Activated CD4-positive, alpha-beta T cell treated with anti-CD3 and anti-CD28 coated beads for 36 hours (primary cell): ENCODE measurements at places on chromosomes 2 and 18. TPM values are rescaled to one million over a fixed set of nuclear protein-coding genes. Genes with fewer than 3 reads are reported as not detected.
A peak's percentile ranks its signal among the peaks of the same experiment; 100 is the strongest.

Gene ALLC
- not detected for total RNA-seq

DNA sequence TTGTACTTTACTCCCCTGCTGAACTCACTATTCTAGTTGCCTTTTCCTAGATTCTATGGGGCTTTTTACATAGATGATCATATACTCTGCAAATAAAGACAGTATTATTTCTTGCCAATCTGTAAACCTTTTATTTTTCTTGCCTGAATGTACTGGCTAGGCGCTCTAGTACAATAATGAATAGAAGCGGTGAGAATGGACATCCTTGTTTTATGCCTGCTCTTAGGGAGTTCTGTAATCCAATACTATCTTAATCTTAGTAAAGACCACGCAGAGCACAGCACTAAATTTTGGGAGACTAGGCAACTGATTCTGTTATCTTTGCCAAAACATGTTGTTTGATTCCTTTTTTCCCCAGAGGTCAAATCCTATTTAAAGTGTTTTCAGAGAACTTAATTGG lies 7.0 kb downstream of the KRCC1 start:
- H3K27me3 ChIP-seq: no peaks in the 10 kb centered on the region
- H3K4me1 ChIP-seq: peaks cover 52% of the 10 kb centered on the region
- H3K4me3 ChIP-seq: no peak overlapping the region
- H3K36me3 ChIP-seq: peaks cover 35% of the 10 kb centered on the region
- DNase-seq: no peak

Gene PTPRN
- 0.43 TPM for total RNA-seq

DNA sequence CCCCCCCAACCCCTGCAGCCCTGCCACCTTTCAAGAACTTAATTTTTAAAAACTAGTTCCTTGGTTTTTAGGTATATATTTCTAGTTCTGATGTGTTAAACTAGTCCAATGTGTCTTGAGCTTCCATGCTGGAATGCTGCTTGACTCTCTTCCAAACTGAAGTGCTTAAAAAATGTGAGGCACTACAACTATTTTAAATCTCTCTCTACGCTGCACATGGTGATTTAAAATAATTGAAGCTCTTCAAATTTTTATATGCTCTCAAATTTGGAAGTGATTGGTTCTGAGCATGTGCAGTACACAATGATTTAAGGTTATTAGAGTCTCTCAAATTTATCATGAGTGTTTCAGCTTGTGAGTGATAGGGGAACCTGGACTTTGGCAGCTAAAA lies 192.6 kb upstream of the ZEB2 start:
- no peak overlapping the region for H3K27ac ChIP-seq
- H3K4me3 ChIP-seq: no peak overlapping the region

Gene INO80B
- 24.2 TPM for total RNA-seq

Gene AGXT
- not detected for total RNA-seq

- DNase-seq: no peak
- no peaks in the 10 kb centered on the region for H3K36me3 ChIP-seq
- no peak overlapping the region for H3K4me3 ChIP-seq
- no peak overlapping the region for H3K27ac ChIP-seq
Measured at GRCh38 chr2:142504754-142505153, 372.7 kb upstream of the KYNU start.

DNA sequence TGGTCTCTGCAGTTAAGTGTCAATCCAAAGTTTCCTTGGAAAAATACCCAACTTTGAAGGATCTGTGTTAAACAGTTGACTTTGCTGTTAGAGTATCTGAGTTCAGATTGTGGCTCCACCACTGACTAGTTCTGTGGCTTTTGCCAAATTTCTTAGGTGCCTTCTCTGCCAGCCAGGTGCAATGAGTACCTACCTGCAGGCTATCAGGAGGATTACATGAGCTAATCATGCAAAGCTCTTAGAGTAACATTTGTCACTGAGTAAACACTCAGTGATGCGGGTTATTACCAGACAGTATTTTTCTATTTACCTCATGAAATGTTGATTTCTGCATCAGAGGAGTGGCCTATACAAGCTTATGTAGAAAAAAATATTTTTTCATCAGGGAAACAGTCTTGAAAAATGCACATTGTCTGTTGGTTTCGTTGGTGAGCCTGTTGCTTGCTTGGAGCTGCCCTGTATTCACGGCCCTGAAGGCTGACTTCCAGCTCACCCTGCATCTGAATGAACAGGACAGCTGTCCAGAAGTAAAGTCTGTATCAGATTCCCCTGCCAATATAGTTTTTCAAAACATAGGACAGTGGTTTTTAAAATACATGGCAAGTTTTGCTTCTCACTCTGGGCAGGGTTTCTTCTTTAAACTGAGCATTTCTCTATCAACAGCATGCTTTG lies 235.1 kb downstream of the CDCA7 start:
- H3K36me3 ChIP-seq: peaks cover 4% of the 10 kb centered on the region
- H3K4me3 ChIP-seq: no peak overlapping the region
- peaks cover 17% of the 10 kb centered on the region for H3K27me3 ChIP-seq
- H3K27ac ChIP-seq: no peak overlapping the region
- no peaks in the 10 kb centered on the region for H3K4me1 ChIP-seq

- H3K36me3 ChIP-seq: no peaks in the 10 kb centered on the region
- H3K4me3 ChIP-seq: no peak overlapping the region
- H3K4me1 ChIP-seq: peaks cover 16% of the 10 kb centered on the region
- no peaks in the 10 kb centered on the region for H3K27me3 ChIP-seq
- no peak overlapping the region for H3K27ac ChIP-seq
- no peak for DNase-seq
Measured at GRCh38 chr2:109330056-109330455, 201.1 kb downstream of the SH3RF3 start.

GRCh38 chr2:72731116-72731515 lies 94.7 kb downstream of the EXOC6B start:
- H3K27me3 ChIP-seq: no peaks in the 10 kb centered on the region
- no peak for DNase-seq
- H3K4me1 ChIP-seq: no peaks in the 10 kb centered on the region
- peaks cover 1% of the 10 kb centered on the region for H3K36me3 ChIP-seq
- no peak overlapping the region for H3K4me3 ChIP-seq
- H3K27ac ChIP-seq: no peak overlapping the region

DNA sequence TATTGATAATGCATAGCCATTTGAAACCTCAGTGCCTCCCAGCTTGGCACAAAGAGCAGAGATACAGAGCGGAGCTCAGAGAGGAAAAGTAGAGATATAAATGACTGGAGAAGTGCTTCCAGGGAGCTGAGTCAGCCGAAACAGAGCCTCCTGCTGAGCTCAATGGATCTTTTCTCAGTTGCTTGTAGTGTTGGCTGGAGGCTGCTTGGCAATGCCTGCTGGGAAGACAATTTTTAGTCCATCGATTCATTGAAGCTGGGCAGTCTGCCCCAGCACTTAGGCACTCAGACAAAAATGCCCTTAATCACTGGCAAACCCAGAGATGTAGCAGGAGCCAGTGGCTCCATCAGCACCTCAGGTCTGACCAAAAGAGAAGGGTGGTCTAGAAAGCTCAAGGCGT lies 81.3 kb upstream of the SETBP1 start:
- peaks cover 14% of the 10 kb centered on the region for H3K27me3 ChIP-seq
- no peak overlapping the region for H3K4me3 ChIP-seq
- H3K4me1 ChIP-seq: peaks cover 11% of the 10 kb centered on the region
- no peaks in the 10 kb centered on the region for H3K36me3 ChIP-seq
- no peak overlapping the region for H3K27ac ChIP-seq
- DNase-seq: no peak

Gene RAPGEF4
- total RNA-seq: 0.50 TPM

- no peaks in the 10 kb centered on the region for H3K27me3 ChIP-seq
- H3K36me3 ChIP-seq: peaks cover 29% of the 10 kb centered on the region
- DNase-seq: no peak
- H3K4me1 ChIP-seq: peaks cover 9% of the 10 kb centered on the region
- no peak overlapping the region for H3K4me3 ChIP-seq
- no peak overlapping the region for H3K27ac ChIP-seq
Measured at GRCh38 chr18:77016936-77017335, 115.6 kb downstream of the MBP start.

DNA sequence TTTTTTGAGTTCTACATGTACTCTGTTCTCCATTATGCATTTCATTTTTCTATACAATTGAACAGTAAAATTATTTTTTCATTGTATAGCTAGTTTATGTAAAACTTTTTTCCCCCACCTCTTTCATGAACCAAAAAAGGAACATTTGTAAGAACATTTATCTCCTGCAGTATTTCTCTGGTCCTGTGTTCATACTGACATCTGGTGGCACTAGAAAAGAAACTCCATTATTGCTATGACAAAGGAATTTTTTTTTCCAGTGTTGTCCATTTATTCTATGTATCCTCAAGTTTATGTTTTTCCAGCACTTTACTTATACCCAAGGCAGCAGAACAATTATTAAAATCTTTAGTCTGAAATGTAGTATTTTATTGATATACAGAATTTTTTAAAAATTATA lies 27.4 kb upstream of the CHAC2 start:
- peaks cover 14% of the 10 kb centered on the region for H3K4me1 ChIP-seq
- no peak for DNase-seq
- no peaks in the 10 kb centered on the region for H3K27me3 ChIP-seq

GRCh38 chr2:96407041-96407918 lies 71.7 kb downstream of the NCAPH start:
- H3K4me3 ChIP-seq: no peak overlapping the region
- peak overlapping the region; percentile 87 for H3K27ac ChIP-seq
- H3K27me3 ChIP-seq: no peaks in the 10 kb centered on the region
- peak; percentile 83 for DNase-seq

- no peaks in the 10 kb centered on the region for H3K27me3 ChIP-seq
- H3K36me3 ChIP-seq: no peaks in the 10 kb centered on the region
- H3K27ac ChIP-seq: no peak overlapping the region
- no peak for DNase-seq
- no peaks in the 10 kb centered on the region for H3K4me1 ChIP-seq
Measured at GRCh38 chr18:52824126-52824525, 484.1 kb downstream of the DCC start.

Gene PCARE
- not detected for total RNA-seq

- no peak for DNase-seq
- H3K4me3 ChIP-seq: no peak overlapping the region
- peaks cover 28% of the 10 kb centered on the region for H3K4me1 ChIP-seq
- no peak overlapping the region for H3K27ac ChIP-seq
Measured at GRCh38 chr2:112239862-112240261, 15.0 kb downstream of the ZC3H8 start.

DNA sequence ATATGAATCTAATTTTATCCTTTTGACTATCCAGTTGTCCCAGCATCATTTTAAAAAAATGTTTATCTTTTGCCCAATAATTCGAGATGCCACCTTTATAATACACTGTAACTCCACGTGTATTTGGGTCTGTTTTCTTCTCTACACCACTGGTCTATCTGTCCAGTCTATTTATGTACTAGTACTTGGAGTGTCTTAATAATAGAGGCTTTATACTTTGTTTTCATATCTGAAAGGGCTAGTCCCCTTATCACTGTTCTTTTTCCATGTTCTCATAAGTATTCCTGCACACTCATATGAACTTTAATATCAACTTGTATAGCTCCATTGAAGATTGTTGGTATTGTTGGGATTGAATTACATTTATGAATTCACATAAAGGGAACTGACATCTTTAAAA lies 101.1 kb upstream of the RMP24 start:
- DNase-seq: no peak
- no peak overlapping the region for H3K4me3 ChIP-seq
- H3K4me1 ChIP-seq: no peaks in the 10 kb centered on the region
- no peaks in the 10 kb centered on the region for H3K27me3 ChIP-seq

Gene LRRC30
- not detected for total RNA-seq

DNA sequence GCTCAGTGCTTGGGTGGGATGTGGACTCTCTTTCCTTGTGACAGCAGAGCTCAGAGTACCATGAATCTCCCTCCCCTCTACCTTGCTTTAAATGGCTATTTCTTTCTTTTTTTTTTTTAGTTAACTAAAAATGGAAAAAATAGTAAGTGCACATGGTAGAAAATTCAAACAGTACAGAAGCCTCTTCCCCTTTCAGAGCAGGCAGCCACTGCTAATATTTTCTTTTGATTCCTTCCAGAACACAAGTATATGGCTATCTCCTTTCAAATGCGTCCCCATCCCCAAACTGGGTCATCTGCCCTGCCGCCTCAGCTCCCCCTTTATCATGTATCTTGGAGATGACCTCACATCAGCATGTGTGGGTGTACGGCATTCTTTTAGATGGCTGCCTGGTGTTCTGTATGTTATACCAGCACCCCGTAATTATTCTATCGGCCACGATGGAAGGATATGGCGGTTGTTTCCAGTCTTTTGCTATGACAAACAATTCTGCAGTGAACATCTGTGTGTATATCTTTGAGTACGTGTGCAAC lies 70.5 kb upstream of the DLX2 start:
- H3K27me3 ChIP-seq: peaks cover 4% of the 10 kb centered on the region
- H3K27ac ChIP-seq: no peak overlapping the region
- no peak for DNase-seq

- H3K4me1 ChIP-seq: no peaks in the 10 kb centered on the region
- H3K4me3 ChIP-seq: no peak overlapping the region
- H3K27ac ChIP-seq: no peak overlapping the region
- DNase-seq: no peak
- H3K27me3 ChIP-seq: peaks cover 2% of the 10 kb centered on the region
Measured at GRCh38 chr2:40435426-40436092, 16.3 kb downstream of the SLC8A1 start.

Gene ANO7
- 2.1 TPM for total RNA-seq

- no peak overlapping the region for H3K4me3 ChIP-seq
- H3K27me3 ChIP-seq: peaks cover 3% of the 10 kb centered on the region
- no peaks in the 10 kb centered on the region for H3K36me3 ChIP-seq
Measured at GRCh38 chr2:16216558-16216945, 276.2 kb downstream of the MYCN start.

Gene STK11IP
- total RNA-seq: 23.5 TPM

Gene KLHL29
- total RNA-seq: 2.0 TPM

Gene UNC80
- total RNA-seq: not detected

DNA sequence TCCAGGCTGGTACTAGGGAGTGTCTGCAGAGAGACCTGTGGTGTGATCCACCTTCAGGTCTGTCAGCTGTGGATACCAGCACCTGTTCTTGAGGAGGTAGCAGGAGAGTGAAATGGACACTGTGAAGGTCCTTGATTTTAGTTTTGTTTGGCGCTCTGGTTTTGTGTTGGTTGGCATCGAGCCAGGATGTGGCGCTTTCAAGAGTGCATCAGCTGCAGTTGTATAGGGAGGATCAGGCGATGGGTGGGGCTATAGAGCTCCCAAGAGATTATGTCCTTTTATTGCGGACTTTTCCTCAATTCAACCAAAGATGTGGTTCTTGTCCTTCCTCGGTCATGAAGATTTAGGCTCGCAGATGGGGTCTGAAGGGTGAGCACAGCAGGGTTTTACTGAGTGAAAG lies 37.5 kb downstream of the SLC39A10 start:
- H3K4me1 ChIP-seq: peaks cover 33% of the 10 kb centered on the region
- H3K36me3 ChIP-seq: peaks cover 65% of the 10 kb centered on the region
- no peak overlapping the region for H3K27ac ChIP-seq
- H3K4me3 ChIP-seq: no peak overlapping the region
- DNase-seq: no peak

Gene GALNT13
- not detected for total RNA-seq

GRCh38 chr2:230234845-230235244 lies 9.3 kb downstream of the SP140 start:
- H3K4me3 ChIP-seq: no peak overlapping the region
- H3K27me3 ChIP-seq: no peaks in the 10 kb centered on the region
- peaks cover 47% of the 10 kb centered on the region for H3K4me1 ChIP-seq
- peak overlapping the region; percentile 86 for H3K27ac ChIP-seq
- H3K36me3 ChIP-seq: peaks cover 68% of the 10 kb centered on the region
